ENCODE measurements at places on chromosomes 12 and 14.

GRCh38 chr12:6070472-6071257 lies 53.8 kb downstream of the VWF start:
- DNase-seq, result peak; percentile 84

- no peak for DNase-seq
These were observed at the start of gene TNFAIP2 for GRCh38 chr14:103122947-103123633. Gene TNFAIP2 (plus strand): TSS chr14:103123461. CDS start chr14:103126458, 2,997 bp downstream.

- DNase-seq, result no peak
These were observed 48.5 kb downstream of the TBK1 start for GRCh38 chr12:64500394-64500793.

DNA sequence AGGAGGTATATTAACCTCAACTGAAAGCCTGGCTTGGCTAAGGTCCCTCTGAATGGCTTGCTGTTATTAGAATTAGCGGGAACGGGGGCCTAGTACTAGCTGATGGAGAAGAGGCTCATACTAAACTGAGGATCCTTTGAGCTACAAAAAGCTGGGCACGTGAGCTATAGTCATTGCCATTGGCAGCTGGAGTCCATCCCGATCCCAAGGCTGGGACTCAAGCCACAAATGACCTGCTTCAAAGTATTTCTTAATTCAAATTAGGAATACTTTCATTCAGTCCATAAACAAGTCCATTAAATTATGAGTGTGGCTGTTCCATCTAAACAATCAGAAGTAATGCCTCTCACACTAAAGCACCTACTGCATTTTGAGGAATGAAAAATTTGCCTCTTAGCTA lies 114.5 kb downstream of the DACT1 start:
- DNase-seq, result no peak

DNA sequence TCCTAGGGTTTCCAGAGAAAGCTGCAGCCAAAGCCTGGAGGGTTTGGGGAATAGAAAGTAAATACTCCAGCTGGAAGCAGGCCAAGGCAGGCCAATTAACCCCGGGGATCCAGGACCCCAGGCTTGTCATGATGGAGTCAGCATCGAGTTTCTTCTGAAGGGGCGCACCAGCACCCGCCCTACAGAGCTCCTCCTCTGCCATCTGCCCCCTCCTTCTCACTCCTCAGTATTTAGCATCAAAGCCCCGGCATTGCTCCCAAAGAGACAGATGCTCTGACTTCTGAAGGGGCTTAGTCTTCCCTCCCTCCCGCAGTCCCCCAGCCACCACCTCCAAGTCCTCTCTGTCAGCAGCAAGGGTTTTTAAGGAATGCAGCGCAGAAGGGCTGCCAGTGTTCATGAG lies 285.1 kb upstream of the NOS1 start:
- DNase-seq, result peak; percentile 27

- DNase-seq, result no peak
These were observed 18.3 kb upstream of the PDE3A start for GRCh38 chr12:20350026-20350425.

DNA sequence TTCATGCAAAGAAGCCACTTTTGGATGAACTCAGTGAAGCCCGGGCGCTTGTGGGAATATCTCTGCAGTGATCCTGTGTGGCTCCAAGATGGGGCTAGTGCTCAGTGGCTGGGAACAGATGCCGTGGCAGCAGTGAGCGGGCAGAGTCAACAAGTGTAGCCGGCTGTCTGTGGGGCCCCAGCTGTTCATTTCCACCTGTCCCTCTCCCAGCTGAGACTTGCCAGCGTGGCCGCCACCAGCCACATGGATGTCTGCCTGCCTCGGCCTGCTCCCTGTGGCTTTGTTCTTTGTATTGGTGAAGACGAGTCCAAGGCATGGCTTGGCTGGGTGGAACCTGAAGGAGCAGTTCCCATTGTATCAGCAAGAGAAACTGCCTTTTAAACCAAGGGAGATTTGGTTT lies 77.3 kb downstream of the NOS1 start:
- no peak for DNase-seq

DNA sequence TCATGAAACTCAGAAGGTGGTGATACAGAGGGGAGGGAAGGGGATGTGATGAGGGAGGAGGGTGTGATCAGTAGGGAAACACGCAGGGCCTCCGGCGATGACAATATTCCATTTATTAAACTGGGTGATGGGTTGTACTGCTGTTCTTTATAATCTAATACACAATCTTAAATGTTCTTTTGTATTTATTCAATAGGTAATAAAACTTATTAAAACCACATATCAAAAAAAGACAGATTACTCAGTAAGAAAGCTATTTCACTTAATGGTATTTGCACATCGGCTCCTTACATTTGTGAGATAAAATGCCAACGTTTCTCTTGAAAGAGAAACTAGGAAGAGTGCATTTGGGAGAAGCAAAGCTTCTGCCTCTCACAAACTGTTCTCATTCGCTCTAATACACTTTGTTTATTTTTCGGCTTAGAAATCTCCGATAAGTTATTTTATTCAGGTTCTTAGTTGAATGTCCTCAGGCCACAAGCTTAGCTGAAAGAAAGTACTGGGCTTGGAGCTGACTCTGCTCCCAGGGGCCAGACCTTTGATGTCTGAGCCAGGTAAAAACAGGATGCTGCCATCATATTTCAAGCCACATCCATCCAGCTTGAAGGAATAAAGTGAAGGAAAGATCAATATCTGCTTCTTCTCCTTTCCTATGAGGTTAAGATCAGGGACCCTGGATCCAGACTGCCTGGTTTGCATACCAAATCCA lies 17.5 kb downstream of the STON2 start:
- DNase-seq, result no peak
